ENCODE measurements at places on chromosomes 6 and 20.

GRCh38 chr6:331622-332521 is 39.6 kb downstream of the DUSP22 start:
- no peak for DNase-seq

- DNase-seq = no peak
Observed at GRCh38 chr6:45832063-45832462, 183.6 kb downstream of the CLIC5 start.

DNA sequence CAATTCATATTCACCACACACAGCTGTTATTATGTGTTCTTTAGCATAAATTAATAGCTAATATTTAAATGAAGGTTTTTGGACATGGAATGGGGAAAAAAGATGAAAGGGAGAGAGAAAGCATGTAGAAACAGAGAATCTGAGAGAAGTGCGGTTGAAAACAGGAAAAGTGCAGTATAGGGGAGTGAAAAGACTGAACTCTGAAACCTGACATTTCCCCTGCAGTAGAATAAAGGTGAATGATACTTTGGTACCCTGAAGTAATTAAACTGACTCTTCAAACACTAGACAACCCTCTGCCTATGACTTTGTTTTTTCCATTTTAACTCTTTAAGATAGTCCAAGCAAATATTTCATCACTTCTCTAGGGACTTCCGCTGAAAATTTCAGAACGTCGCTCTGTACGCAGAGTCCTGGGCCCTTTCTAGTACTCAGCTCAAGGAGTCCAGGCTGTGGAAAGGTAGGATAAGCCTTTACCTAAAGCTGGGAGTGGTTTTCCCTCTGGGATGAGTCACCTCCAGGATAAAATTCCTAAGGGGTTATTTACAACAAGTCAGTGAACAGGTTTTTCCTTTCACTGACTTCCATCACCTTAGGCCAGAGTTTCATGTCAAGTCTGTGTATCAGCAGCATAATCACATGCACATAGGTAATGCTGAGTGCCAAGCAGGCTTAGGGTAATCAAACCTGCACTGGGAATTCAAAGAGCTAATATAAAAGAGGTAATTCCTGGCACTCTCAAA is 614.5 kb downstream of the PKHD1 start:
- no peak for DNase-seq

- DNase-seq = no peak
Observed at GRCh38 chr6:33375143-33375671, 16.4 kb upstream of the KIFC1 start.

- peak; percentile 96 for DNase-seq
Observed at GRCh38 chr6:170306324-170307079, at the start of gene FAM120B. Gene FAM120B, plus strand, starts transcription at chr6:170306758. Its CDS starts 10,633 bp downstream, at chr6:170317391.

- DNase-seq = peak; percentile 6
Observed at GRCh38 chr20:45405571-45406259, 2.4 kb upstream of the DBNDD2 start.

GRCh38 chr6:40922281-40922680 is 116.7 kb downstream of the UNC5CL start:
- no peak for DNase-seq

GRCh38 chr6:105733556-105734162 is 330.8 kb upstream of the PREP start:
- DNase-seq = no peak

DNA sequence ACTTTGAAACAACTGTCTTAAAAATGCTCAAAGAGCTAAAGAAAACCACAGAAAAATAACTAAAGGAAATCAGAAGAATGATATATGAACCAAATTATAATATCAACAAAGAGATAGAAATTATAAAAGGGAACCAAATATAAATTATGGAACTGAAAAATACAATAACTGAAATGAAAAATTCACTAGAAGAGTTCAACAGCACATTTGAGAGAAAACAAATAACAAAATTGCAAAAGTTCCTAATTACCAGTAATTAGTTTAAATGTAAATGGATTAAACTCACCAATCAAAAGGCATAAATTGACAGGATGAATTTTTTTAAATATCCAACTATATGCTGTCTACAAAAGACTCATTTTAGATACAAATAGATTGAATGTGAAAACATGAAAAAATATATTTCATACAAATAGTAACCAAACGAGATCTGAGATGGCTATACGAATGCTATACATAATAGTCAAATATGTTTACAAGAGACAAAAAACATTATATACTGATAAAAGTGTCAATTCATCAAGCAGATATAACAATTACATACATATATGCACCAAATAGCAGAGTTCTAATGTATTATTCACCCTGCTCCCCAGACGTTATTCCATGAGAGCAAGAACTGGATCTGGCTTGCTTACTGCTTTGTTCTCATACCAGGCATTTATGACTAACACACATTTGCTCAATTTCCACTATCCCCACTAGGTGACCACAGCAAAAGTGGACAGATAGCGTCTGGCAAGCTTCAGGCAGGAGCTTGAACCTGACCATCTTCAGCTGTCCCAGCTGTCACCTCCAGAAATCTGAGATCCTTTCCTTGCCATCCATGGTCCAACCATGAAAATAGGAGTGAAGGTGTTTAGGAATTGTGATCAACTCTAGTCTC is 72.4 kb upstream of the SIRPA start:
- DNase-seq = no peak

DNA sequence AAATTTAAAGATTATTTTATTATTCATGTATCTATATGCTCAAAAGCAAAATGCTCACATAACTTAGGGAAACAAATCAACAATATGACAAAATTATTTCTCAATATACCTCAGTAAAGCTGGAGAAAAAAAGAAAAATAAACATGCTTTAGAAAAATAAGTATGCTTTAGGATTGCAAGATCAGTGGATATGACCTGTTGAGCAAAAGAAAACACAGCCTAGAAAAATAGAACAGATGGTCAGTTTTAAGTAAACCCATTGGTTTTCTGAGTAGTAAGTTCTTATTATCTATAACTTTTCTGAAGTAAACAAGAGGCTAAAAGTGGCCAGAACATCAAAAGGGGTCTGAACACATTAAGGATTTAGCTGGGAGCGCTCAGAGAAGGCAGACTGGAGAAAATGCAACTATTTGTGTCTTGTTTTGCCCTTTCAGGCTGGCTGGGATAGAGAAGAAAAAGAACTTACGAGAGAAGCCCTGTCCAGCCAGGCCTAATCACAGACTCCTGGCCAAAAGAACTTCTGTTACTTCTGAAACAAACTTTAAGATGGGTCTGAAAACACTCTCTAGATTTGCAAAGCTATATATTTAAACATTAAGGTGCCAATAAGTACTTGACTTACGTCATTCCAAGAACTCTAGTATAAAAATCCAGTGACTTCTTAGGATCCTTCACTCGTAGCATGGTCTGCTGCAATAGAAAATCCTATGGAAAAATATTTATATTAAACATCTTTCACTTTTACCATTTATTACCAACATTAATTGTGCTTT is 16.5 kb downstream of the GLO1 start:
- DNase-seq = no peak

- peak; percentile 67 for DNase-seq
Observed at GRCh38 chr6:110876170-110876773, 1.7 kb downstream of the AMD1 start.

GRCh38 chr20:10352934-10353824 is 80.8 kb downstream of the MKKS start:
- DNase-seq = no peak

- no peak for DNase-seq
Observed at GRCh38 chr6:10695086-10695657, 400 bp downstream of the PAK1IP1 start.
